ENCODE measurements at places on chromosomes 1 and 21. TPM values are rescaled to one million over a fixed set of nuclear protein-coding genes. Genes with fewer than 3 reads are reported as not detected.

DNA sequence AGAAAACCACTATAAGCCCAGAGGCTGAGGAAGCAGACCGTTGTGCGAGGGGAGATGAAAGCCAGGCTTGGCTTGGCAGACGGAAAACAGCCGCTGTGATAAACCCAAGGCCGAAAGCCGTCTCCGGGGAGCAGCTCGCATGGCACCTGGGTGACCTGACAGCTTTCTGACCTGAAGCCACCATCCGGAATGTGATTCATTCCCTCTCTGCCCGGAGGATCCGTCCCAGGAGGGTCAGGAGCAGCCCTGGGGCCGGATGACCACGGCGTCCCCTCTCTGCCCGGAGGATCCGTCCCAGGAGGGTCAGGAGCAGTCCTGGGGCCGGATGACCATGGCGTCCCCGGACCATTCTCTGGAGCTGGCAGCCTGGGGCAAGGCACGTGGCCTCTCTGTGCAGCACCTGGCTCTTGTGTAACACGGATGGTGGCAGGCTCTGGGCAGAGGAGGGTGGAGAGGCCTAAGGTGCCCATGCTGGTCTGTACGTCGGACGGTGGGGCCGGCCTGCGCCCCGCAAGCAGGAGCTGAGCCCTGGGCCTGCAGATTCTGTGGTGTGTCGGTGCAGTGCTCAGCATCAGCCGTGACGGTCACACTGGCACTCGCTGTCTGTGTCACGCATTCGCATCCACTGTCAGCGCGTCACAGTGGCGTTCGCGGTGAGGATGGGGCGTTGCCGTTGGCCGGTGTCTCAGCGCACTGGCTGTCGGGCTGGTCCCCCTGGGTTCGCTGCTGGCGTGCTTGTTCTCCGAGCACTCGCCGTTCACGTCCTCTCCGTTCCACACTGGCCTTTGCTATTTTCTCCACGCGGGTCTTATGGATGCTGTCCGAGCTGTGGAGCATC is 50.3 kb downstream of the SLX9 start:
- DNase-seq, result no peak

DNA sequence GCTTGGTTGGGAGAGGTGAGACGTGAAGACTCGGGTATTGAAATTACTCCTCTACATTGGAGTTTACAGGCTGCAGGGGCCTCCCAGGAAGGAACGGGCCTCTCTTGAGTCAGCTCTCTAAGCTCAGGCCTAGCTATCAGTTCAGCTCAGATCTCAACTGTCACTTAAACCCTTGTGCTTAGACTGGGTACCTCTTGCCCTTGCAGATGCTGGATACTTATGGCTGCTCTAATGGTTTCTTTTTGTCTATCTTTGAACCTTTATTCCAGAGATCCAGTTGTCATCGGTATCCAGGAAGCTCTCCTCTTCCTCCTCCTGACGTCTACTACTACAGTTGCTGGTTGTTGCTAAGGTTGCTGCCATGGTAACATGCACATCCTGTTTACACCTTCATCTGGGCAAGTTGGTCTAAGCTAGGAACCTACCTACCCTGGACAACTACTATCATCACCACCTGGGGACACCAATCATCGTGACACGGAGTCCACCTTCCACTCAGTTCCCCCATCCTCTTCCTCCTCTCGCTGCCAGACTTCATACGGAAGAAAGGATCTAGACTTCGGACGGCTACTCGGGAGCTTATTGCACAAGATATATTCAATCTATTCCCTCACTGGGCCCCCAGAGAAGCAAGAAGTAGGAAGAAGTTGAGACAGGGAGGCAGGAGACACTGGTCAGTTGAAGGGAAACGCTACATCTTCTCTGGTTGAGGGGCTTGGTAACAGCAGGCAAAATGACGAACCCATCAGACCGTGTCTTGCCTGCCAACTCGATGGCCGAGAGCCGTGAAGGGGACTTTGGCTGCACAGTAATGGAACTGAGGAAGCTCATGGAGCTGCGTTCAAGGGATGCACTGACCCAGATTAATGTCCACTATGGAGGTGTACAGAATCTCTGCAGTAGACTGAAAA is 56.1 kb downstream of the ATP2B4 start:
- DNase-seq, result peak; percentile 49

DNA sequence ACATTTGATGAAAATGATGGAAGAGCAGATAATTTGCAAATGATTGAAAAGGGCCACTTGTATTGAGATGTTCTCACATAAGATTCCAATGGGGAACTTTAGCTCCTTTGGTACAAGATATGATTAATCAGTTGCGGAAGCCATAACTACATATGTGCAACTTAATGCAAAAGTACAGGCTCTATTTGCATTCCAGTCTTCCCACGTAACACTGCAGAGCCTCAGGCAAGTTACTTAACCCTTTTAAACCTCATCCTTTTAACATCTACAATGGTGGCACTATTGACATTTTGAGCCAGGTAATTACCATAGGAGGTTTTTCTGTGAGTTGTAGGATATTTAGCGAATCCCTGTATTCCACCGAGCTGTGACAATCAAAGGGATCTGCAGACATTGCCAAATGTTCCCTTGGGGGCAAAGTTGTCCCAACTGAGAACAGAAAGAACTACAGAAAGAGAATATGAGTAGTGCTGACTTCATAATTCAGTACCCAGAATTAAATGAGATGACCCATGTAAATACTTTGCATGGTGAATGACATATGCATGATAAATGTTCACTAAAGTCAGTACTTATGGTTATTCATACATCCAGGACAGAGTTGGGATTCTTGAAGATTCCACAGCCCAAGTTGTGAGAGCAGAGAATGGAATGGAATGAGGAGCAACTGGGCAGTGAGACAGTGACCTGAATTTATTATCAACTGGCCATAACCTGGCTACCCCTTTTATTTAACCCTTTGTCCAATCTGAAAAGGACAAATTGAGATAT is 62.6 kb downstream of the SPAG17 start:
- DNase-seq, result no peak

- no peak for DNase-seq
Measured at GRCh38 chr1:178684542-178685000, 40.5 kb upstream of the RALGPS2 start.

DNA sequence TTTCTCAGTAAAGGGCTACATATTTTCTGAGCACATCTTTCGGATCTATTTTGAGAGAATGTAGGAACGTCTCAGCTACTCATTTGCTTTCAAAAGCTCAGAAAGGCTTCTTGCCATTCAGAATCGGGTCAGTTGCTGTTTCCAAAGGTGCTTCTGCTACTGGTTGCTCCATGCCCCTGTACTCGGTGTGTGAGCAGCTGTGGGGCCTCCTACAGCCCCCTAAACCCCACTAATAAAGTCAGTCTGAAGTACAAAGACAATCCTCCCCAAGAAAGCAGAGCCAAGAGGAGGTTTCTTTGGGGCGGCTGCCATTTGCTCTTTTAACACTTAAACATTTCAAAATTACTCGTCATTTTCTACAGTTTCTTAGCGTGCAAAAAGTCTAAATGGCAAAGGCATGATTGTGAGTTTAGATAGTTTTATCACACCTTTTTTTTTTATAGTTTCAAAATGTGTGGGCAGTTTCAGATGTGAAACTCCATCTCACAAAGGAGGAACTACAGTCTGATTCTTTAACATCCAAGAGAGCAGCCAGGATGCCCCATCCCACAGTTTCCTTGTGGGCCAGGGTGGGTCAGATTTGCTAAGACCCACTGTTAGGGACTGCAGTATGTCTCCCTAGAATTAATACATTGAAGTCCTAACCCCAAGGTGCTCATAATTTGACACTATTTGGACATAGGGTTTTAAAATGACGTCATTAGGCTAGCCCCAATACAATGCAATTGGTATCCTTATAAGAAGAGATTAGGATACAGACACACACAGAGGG is 4.1 kb downstream of the RUNX1 start:
- DNase-seq, result no peak

DNA sequence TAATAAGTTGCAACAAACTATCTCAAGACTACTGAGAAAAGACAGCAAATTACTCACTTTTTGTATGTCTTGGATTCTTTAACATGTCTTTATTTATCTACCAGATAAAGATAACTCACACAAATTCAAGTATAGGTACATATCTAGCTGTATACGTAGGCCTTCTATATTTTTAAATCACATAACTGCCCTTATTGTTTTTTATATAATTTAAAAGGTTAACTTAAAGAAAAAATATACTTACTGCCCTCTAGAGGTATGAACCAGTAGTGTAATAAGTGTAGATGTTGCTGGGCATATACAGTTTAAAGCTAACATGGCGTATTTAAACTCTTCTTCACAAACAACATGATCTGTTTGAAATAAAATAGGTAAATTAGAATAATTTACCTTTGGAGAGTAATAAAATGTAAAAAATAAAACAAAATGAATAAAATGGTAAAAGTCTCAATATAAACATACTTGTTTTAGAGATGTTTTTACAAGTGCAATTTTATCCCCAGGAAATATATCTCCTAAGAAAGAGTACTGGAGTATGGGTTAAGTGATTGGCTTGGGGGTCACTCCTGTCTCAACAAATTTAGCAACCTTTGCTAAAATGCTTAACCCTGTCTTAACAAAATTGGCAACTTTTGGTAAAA is 235.2 kb downstream of the KCNT2 start:
- DNase-seq, result peak; percentile 19

DNA sequence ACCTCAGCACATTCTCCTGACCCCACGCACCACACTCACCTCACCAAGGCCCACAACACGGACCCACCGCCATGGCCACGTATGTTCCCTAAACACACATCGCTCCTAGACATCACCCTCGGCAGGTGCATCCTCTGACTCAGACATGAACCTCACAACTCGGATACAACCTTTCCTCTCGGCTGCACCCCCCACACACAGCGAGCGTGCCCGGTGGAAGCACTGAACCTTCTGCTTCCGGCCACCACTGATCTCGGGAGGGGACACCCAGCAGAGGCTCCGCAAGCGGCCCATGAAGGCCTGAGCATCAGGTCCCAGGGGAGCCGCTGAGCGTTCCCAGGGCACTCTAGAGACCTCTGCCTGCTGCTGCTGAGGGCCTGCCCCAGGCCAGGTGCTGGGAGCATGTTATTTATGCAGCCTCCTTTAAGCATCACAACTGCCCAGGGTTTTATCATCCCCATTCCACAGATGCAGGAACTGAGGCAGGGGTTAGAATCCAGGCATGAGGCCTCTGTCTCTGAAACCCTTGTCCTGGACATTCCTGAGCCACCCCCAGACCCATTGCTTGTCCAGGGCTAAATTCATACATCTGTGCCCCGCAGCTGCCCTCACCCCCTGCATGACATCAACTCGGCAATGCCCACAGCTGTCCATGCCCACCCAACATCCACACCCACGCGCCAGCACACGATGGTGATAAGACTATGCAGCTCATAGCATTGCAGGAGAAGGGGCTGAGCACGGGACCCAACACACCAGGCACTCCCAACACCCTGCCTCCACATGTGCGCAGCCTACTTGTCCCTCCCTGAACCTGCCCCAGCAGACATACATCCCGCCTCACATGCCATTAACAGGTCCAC is 27.0 kb downstream of the SDC3 start:
- no peak for DNase-seq

DNA sequence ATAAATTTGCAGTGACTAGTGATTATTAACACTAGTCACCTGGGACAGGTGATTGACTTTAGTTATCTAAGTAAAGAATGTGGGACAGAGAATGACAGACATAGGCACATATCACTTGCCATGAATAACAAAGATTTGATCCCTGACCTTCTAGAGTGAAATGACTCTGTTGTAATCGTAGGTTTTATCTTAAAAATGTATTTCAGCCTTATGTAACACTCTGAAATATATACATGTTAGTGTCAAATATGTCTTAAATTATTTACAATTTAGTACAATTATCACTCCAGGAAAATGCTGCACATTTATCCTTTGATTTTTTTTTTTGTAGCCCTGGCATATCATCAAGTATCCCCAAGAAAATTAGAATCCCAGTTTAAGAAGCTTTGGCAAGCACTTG is 186.4 kb upstream of the PTGFR start:
- no peak for DNase-seq

GRCh38 chr1:11364170-11364569 is 91.2 kb downstream of the UBIAD1 start:
- DNase-seq, result no peak

DNA sequence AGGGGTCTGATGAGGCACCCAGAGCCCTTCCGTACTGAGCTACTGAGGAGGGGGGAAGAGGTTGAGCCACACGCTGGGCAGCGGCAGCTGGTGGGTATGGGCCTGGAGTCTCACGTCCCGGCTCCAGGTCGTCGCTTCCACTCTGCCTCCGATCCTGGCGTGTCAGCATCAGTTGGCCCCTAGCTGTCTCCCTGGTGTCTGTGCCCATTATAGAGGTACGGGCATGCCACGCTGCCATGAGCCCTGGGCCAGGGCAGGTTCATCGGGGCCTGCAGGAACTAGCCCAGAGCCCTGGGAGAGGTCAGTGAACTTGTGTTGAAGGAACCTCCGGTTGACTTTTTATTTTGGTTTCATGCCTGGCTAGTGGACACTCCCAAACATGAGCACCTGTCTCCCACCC is 18.2 kb downstream of the COQ8A start:
- no peak for DNase-seq

DNA sequence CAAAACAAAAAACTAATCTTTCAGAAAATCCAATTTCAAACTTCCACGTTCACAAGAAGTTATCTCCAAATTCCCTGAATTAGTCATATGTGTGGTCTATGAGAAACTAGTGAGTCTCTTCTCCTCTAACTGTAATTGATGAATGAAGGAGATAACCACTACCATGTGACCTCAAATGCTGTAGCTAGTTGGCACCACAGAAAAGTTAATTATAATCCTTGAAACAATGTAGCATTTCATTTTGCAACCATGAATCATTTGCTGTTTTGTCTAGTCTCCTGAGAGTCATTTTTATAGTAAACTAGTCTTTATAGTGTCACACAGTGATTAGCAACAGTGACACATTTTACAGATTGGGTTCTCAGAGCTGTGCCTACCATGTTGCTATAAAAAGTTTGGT is 287.5 kb downstream of the LRRIQ3 start:
- DNase-seq, result no peak

DNA sequence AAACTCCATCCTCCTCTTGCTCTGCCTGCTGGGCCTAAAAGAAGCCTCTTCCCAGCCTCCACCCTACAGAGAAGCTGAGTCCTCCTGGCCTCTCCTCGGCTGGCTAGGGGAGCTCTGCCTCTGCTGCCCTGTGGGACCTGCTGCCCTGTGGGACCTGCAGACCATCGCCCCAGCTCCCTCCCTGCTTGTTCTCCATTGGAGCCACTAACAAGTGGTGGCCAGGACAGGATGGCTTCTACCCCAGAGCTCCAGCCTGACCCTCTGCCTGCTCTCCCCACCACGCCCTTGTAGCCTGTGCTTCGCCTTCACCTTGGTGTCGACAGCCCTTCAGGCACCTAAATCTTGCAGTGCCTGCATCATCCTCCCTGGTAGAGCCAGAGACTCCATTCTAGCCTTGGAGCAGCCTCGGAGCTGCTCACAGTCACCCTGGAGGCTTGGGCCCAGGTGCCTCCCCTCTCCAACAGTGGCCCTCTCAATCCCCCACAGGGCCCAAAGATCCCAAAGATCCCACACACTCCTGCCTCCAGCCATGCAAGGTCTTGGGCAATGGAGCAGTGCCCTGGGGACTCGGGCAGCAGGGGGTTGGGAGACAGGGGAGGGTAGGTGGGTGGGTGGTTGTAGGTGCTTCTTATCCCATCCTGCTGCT is 3.0 kb downstream of the EPS8L3 start:
- DNase-seq, result no peak

Gene LRRC53
- not detected for polyA plus RNA-seq

Gene CA6
- not detected for polyA plus RNA-seq

Gene ZFP69B
- 2.6 TPM for polyA plus RNA-seq
